HT-29 (cell line): ENCODE measurements at places on chromosomes 16 and 17.

DNA sequence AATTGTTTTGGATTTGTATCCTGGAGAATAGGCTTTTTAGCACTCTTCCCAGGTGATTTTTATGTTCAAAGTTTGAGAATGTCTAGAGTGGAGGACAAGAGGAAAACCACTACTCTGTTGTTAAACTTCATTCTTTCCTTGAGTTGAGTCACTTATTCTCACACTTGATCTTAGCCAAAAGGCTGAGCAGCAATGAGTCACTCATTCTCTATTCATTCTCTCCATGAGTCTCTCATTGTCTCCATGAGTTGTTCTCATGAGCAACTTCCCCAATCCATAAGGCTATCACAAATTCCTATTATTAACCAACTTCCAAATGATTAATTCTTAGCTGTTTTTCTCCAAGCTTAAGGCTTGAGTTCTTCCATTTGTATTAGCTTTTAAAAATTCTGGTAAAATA lies 1393.3 kb downstream of the CDH8 start:
- no peak for DNase-seq

GRCh38 chr17:77428020-77428748 lies 287.4 kb downstream of the SEC14L1 start:
- no peak for DNase-seq

DNA sequence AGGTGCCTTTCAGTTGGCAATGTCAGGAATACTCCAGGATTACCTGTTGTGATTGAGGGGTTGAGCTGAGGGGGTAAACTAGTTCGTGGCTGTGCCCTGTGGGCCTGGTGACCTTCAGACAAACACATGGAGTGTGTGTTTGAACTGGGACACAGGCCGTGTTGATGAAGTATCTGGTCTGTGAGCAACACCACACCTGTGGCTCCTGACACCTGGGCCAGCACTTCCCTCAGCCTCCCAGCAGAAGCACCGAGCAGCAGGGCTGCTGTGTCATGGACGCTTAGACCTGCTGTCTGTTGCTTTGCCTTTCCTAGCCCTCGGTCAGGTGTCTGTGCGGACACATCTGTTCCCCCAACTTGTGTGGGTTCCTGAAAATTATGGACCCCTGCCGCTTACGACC lies 82.9 kb downstream of the KSR1 start:
- DNase-seq = no peak

- DNase-seq = no peak
These were observed 78.8 kb downstream of the CCDC182 start for GRCh38 chr17:57666201-57666870.

- no peak for DNase-seq
These were observed 1.7 kb downstream of the CHTF18 start for GRCh38 chr16:790086-790485.

- no peak for DNase-seq
These were observed 71.2 kb downstream of the RNF213 start for GRCh38 chr17:80331820-80332219.

DNA sequence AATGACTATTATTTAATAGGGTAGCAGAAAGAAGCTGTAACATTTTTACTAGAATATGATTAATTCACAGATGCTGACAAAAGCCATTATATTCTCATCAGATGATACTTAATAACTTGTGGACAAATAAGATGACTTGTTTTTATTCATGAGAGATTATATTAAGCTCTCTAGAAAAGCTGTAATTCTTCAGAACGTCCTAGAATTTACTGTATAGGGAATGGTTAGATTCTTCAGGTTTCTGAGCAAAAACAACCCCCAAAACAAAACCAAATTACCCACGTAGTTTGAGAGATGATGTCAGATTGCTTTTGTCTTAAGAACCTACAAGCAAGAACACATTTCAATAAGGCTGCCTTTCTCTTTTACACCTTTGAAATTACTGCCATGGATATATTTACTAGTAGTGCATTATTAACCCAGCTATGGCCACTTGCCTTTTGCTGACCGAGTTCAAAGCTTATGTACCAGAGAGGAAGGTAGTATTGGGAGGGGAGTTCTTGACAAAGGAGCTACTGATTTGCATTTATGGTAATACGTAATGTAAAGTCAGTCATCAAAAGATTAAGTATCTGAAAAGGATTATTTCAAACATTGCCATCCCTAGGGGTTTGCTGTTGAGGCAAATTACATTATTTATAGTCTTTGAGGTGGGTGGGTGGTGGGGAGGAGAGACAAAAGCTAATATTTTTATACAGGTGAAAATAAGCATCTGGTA lies 51.7 kb downstream of the NLK start:
- no peak for DNase-seq

GRCh38 chr16:56965149-56966092 lies 3.7 kb downstream of the CETP start:
- DNase-seq = no peak

GRCh38 chr17:64378890-64379354 lies 11.7 kb downstream of the PECAM1 start:
- DNase-seq = peak; percentile 82

DNA sequence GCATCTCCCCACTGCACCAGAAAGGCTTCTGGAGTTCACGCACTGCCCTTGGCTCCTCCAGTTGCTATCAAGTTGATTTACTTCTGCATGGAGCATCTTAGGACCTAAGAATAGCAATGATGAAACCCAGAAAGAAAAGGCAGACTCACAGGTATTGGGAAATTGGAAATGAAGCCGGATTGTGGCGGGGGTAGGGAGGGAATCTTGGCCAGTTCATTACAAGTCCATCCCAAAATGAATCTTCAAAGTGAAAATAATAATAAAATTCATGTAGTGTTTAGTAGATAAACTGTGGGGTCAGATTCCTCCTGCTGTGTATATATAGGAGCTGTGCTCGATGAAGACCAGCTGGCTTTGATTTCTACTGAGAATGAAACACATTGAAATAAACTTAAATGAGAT lies 33.7 kb downstream of the TEKT3 start:
- no peak for DNase-seq

DNA sequence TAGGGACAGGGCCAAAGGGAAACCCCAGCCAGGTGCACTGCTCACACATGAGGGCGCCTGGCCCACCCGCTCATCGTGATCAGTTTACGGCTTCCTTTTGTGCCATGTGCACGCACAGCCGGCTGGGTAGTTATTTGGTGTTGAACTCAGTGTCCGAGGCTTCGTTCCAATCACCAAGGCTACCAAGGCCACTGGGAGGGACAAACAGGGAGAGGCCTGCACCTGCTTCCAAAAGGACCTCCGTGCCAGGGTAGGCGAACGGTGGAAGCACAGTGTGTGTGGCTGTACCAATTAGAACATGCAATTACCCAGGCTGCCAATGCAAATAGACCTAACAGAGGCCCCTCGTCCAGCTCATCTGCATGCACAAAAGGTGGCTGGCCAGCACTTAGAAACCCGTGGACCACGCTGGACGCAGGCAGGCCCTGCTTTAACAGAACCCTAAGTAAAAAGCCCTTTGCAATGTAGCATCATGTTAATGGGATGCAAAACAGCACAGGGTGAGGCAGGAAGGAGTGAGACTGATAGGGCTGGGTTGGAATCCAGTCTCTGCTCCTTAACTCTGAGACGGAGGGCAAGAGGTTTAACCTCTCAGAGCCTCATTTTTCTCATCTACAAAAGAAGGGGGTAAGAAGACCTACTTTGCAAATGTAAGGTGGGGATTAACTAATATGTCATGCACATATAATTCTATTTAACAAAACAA lies 204.0 kb downstream of the XYLT1 start:
- DNase-seq = no peak

GRCh38 chr16:89657442-89658220 lies at the start of the genes CHMP1A and SPATA33:
Gene CHMP1A (minus strand): TSS chr16:89657708. CDS start chr16:89657588, 120 bp downstream.
Gene SPATA33 (plus strand): TSS chr16:89657836. CDS start chr16:89657912, 76 bp downstream.
- DNase-seq = peak; percentile 92

GRCh38 chr17:72121164-72122009 lies 567 bp downstream of the SOX9 start:
- peak; percentile 35 for DNase-seq

DNA sequence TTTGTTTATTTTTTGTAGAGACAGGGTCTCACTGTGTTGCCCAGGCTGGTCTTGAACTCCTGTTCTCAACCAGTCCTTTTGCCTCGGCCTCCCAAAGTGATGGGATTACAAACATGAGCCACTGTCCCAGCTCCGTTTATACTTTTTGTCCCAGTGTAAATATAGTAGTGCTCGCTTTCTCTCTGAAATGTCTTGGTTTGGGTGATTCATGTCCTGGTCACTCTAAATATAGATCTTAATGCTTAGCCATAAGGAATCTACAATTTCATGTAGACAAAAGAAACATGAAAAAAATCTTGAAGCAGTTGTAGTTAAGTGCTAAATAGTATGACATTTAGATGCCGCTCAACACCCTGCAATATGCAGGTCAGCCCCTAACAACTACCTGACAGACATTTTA lies 126.9 kb downstream of the KATNIP start:
- no peak for DNase-seq

DNA sequence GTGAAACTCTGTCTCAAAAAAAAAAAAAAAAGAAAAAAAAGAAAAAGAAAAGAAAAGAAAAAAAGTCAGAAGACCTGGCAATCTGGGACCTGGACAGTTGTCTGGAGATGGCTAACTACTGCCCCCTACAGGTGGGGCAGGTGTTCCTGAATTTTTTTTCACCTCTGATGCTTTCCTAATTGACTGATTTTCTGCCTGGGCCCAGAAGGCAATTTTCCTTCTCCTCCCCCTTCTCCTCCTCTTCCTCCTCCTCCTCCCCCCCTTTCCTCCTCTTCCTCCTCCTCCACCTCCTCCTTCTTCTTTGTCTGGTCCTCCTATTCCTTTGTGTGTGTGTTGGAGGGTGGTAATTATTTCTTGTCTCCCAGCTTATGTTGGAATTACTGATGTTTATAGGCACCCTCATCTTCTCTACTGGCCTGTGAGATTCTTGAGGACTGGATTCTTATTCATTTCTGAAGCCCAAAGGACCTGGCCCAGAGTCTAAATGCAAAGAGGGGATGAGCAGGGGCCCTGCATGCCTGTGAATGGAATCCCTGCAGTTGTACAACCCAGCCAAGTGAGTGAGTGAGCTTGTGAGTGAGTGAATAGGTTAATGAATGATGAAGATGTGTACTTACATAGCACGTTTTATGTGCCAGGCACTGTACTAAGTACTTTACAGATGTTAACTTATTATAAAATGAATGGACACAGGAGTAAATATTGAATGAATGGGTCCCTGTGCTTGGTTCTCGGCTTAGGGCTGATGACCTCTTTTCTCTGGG lies 26.9 kb downstream of the IRX5 start:
- DNase-seq = peak; percentile 59

DNA sequence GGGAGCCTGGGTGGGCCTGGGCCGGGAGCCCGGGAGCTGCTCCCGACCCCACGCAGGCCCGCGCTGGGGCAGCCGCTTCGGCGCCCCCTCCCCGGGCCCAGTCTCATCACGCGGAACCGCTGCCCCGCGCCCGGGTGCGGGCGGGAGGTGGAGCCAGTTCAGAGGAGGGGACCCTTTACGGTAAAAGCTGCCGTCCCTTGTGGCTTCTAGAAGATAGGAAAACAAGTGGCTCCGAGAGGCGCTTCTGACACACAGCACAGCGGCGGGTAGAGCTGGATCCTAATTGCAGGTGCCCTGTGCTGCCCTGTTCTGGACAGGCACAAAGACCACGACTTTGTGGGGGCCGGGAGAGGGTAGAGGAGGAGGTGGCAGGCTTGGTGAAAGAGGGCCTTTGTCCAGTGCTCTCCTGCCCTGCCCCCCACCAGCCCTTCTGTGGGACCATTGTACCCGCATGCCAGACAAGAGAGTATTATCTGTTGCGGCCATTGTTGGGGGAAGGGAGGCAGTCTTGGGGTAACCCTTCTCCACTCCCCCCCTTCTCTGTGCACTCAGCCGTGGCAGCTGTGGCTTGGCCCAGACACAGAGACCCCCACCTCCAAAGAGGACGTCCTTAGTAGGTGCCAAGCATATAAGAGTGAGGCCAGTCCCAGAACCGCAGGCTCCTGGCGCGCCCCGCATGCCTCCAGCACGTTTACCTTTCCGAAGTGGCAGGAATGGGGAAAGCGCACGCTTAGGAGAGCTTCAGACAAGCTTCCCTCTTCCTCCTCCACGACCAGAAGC lies 736 bp downstream of the CNP start:
- DNase-seq = peak; percentile 25

DNA sequence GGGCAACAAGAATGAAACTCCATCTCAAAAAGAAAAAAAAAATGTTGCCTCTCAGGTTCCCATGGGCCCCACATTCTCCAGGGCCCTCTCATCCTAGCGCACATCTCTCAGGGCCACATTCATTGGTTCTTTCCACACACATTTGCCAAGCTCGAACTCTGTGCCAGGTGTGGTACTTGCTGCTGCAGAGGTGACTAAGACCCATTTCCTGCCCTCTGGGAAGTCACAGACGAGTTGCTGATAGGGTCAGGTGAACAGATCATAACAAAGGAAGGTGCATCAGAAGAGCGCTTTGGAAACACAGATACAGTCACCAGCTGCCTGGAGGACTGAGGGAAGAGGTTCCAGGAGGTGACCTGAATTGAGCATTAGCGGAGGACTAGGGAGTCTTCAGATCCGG lies 1.0 kb downstream of the GSDMA start:
- no peak for DNase-seq

DNA sequence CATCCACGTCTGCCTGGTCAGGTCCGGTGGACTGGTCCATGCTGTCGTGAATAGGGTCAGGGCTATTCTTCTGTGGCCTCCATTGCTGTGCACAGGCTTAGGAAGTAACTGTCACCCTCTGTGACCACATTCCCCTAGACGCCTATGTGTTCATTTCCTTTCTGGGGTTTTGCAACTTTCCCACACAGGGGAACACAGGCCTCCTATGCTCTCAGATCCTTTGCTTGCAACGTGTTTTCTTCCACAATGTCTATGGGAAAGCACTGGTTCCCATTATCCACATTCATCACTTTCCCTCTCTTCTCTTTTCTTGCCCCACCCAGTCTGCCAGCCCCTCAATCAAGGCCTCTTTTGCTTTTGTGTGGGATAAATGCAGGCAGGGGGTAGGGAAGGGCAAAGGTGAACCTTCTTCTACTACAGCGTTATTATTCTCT lies 43.2 kb upstream of the DNAJA2 start:
- DNase-seq = no peak

GRCh38 chr17:44464037-44464436 lies 39.2 kb downstream of the GPATCH8 start:
- DNase-seq = no peak

DNA sequence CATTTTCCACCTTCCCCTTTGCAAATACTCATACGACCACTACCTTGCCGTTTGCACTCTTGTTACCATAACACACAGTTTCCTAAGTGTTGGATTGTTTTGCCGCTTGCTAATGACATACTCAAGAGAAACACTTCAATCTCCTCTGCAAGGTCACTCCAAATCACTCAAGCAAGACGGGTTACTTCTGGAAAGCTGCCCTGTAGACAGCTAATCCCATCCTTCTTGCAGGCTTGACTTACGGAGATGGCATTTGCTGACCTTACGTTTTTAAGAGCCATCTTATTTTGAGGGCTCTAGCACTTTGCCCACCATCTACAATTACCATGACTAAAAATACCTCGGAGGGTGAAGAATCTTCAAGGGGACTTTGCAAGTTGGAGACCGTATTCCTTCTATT lies 46.2 kb downstream of the MYH3 start:
- no peak for DNase-seq

DNA sequence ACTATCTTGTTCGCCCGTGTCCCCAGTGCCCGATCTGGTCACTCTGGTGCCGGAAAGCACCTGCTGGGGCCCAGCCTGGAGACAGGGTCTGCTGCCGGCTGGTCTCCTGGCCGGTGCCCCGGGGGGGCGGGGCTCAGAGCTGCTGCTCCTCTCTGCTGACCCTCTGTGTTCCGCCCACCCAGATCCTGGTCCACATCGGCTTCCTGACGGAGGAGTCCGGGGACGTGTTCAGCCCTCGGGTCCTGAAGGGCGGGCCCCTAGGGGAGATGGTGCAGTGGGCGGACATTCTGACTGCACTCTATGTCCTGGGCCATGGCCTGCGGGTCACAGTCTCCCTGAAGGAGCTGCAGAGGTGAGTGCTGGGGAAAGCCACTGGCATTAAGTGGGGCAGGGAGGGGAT lies 37.6 kb downstream of the MGAT5B start:
- no peak for DNase-seq
